Stimulated activated CD4-positive, alpha-beta T cell treated with anti-CD3 and anti-CD28 coated beads, Interleukin-1b, Interleukin-23, amount 100 ng/mL, for 1 hour (primary cell): ENCODE measurements at places on chromosomes 11 and 22.

- no peak for DNase-seq
Observed at GRCh38 chr11:120919045-120919444, 104.9 kb upstream of the TBCEL start.

GRCh38 chr11:119025099-119025473, 5.6 kb downstream of the SLC37A4 start:
- DNase-seq, result no peak

DNA sequence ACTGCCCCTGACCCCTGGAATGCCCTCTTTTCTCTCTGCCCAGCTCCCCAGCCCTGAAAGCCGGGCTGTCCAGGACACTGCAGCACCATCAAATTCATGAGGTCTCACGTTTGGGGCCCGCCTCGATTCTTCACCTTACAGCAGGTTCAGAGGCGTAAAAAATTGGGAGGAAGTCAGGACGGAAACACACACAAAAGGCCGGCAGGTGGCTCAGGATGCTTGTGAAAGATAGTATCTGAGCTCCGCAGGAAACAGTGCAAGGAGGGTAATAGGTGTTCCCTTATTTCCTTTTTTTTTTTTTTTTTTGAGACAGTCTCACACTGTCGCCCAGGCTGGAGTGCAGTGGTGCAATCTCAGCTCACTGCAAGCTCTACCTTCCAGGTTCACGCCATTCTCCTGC, 4.1 kb downstream of the RFPL2 start:
- no peak for DNase-seq

DNA sequence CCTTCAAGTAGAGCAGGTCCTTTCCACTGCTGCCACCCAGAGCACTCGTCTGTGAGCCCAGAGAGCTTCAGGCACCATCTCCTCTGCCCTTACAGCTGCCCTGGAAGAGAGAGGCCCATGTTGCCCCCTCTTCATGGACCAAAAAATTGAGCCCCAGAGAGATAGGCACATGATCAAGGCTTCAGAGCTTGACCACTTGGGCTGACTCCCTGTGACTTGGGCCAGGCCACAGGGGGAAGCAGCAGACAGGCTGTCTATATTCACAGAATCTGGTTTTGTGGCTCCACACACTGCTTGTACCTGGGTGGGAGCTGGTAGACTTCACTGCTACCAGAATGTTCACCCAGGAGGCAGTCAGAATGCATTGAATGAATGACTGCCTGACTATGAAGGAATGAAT, 58.2 kb downstream of the SMIM38 start:
- no peak for DNase-seq

DNA sequence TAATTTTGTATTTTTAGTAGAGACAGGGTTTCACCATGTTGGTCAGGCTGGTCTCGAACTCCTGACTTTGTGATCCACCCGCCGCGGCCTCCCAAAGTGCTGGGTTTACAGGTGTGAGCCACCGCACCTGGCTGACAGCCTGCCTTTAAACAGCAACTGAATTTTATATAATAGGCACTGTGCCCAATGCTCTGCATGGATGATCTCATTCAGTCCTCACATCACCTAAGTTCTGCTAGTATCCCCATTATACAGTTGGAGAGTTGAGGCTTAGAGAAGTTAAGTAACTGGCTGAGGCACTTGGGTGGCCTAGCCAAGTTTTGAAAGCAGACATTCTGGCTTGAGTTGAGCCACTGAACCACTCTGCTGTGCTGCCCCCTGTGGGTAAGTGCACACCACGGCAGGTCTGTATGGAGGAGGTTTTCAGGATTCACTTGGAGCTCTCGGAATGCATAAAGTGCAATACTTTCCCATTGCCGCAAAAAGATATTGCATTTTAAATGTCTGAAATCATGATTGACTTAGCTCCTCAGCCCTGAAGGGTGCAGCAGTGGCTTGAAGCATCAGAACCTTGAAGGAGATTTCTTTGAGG, 112.4 kb downstream of the LDLRAD3 start:
- DNase-seq, result no peak

- DNase-seq, result peak; percentile 89
Observed at GRCh38 chr22:49934891-49935557, 16.6 kb downstream of the CRELD2 start.

- DNase-seq, result no peak
Observed at GRCh38 chr11:70886676-70887541, 365.5 kb downstream of the SHANK2 start.

GRCh38 chr11:41081756-41082285, 377.6 kb downstream of the LRRC4C start:
- DNase-seq, result no peak

- no peak for DNase-seq
Observed at GRCh38 chr11:27972522-27973170, 135.3 kb downstream of the KIF18A start.

- no peak for DNase-seq
Observed at GRCh38 chr11:132751516-132752250, 780.6 kb downstream of the OPCML start.

- no peak for DNase-seq
Observed at GRCh38 chr11:74459584-74459983, 7.8 kb downstream of the KCNE3 start.

GRCh38 chr22:30665786-30666185, 1.9 kb downstream of the DUSP18 start:
- DNase-seq, result no peak

DNA sequence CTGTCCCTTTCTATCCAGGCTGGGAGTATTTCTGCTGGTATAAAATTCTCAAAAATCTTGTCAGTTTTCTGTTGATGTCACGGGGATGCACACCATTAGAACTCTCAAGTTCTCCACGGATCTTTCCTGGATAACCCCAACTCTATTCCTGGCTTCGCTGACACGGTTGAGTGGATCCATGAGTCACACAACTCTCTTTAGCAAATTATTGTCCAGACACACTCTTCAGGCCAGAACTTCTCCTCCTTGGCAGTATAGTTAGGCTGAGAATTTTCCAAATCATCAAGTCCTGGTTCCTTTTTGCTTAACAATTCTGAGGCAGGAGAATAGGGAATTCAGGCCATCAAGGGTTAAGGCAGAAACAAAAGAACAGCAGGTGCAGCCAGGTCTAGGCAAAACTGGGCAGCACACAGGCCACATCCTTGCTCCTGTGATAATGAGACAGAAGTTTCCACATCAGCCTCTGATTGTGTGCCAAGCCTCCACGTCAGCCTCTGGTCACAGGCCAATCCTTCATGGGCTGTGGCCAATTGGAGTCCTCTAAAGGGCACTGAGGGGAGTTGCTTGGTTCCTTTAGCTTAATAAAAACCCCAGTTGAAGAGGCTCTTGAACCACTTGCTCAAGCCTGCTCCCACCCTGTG, 5.7 kb upstream of the ACAT1 start:
- no peak for DNase-seq

GRCh38 chr22:28072066-28072465, 153.0 kb upstream of the PITPNB start:
- DNase-seq, result no peak

DNA sequence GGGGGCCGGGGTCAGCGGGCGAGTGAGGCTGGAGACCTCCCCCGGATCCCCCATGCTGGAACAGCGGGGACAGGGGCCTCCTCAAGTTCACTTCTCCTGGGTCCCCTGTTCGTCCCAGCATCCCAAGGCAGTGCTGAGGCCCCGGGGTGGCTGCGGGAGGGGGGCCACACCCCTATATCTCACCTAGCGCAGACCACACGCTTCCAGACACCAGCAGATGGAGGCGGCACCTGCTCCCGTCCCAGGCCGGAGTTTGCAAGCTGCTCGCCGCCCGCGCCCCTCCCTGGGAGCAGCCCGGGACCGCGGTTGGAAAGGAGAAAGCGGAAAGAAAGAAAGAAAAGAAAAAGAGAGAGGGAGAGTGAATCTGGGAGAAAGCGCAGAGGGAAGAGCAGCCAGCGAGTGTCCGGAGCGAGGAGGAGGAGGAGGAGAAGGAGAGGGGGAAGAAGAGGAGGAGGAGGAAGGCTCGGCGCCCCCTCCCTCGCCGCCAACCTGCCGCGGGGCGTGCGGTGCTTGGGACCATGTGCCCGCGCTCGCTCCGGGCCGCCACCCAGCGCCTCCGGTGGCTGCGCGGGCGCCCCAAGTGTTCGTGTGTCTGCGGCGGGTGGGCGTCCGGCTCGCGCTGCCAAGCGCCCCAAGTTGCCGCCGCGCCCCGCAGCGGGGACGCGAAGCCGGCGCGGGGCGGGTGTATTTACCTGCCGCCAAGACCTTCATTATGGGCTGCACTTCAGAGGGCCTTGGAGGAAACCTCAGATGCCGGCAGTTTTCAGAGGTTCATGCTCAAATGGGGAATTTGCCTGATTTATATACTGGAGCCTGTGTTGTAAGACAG, at the start of gene LIF:
TSS of gene LIF (minus strand) at position 775 of the 829 bp plus-strand sequence. CDS start at position 711, 64 bp downstream.
- no peak for DNase-seq

DNA sequence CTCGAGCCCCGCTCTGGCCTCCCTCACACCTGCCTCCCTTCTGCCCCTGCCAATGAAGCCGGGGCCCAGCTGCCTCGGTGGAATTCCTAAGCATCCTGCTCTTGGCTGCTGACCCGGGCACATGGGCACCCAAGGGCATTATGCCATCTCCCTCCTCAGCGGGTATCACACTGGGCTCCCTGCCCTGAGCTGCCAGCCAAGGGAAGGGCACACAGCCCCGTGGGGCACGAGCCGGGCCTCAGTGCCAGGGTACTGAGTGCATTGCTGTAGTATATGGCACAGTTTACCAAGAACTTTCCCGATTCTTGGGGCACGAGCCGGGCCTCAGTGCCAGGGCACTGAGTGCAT, 43.8 kb upstream of the JAM3 start:
- DNase-seq, result no peak
